Breast epithelium (tissue), 4 donors: ENCODE measurements at places on chromosomes 2 and 18. TPM values are rescaled to one million over a fixed set of nuclear protein-coding genes. Genes with fewer than 3 reads are reported as not detected.

DNA sequence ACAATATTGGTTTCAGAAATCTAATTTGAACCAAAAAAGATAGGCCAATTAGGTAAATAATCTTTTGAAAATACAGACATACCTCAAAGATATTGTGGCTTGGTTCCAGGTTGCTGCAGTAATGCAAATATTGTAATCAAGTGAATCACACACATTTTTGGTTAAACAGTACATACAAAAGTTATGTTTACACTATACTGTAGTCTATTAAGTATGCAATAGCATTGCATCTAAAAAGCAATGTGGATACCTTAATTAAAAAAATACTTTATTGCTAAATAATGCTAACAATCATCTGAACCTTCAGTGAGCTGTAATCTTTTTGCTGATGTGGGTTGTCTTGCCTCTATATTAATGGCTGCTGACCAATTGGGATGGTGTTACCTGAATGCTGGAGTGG is 67.3 kb downstream of the KYNU start:
- no peak for DNase-seq
- no peaks in the 10 kb centered on the region for H3K4me1 ChIP-seq
- H3K36me3 ChIP-seq: no peaks in the 10 kb centered on the region
- H3K4me3 ChIP-seq: no peak overlapping the region
- no peaks in the 10 kb centered on the region for H3K27me3 ChIP-seq
- no peak overlapping the region for H3K27ac ChIP-seq

- H3K4me1 ChIP-seq: no peaks in the 10 kb centered on the region
- H3K27me3 ChIP-seq: no peaks in the 10 kb centered on the region
- H3K27ac ChIP-seq: no peak overlapping the region
- H3K4me3 ChIP-seq: no peak overlapping the region
- no peaks in the 10 kb centered on the region for H3K36me3 ChIP-seq
- no peak for DNase-seq
Observed at GRCh38 chr2:27935026-27935425, 44.5 kb downstream of the BABAM2 start.

CCDC68 gene
- 8.5 TPM for total RNA-seq

- no peak overlapping the region for H3K27ac ChIP-seq
- no peaks in the 10 kb centered on the region for H3K36me3 ChIP-seq
- no peak for DNase-seq
Observed at GRCh38 chr2:21841341-21841740, 717.6 kb downstream of the TDRD15 start.

- no peak for DNase-seq
- H3K4me1 ChIP-seq: no peaks in the 10 kb centered on the region
Observed at GRCh38 chr2:185952100-185952499, 213.5 kb downstream of the FSIP2 start.

CHRNG gene
- total RNA-seq: not detected
